ENCODE measurements at places on chromosomes 7 and 10. TPM values are rescaled to one million over a fixed set of nuclear protein-coding genes. Genes with fewer than 3 reads are reported as not detected.

DNA sequence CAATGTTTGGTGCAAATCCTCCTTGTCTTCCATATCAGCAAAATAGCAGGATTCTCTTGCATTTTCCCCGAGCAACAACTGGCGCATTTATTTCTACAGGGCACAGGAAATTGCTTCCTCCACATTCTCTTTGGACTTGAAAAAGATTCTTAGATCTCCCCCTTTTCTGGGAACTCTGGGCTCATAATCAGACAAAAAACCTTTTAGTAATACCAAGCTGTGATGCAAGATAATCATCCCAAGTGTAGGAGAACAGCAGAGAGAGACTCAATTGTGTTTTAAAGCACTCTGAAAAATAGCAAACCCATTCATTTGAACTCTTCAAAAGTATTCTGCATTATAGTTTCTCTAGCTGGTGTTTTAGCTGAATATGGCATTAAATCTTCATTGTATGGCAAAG is 419.6 kb upstream of the NPVF start:
- DNase-seq, result no peak

GRCh38 chr7:134729895-134730294 is 49.5 kb upstream of the CALD1 start:
- DNase-seq, result no peak

GRCh38 chr10:29969255-29970011 is 90.0 kb downstream of the JCAD start:
- DNase-seq, result no peak

URGCP gene
- 22.0 TPM for total RNA-seq

GRCh38 chr7:159211540-159212182 is 67.0 kb upstream of the VIPR2 start:
- no peak for DNase-seq

- peak; percentile 22 for DNase-seq
Observed at GRCh38 chr7:46007990-46008643, 87.0 kb upstream of the IGFBP3 start.

CALML5 gene
- not detected for total RNA-seq
